Aortic smooth muscle cell (primary cell): ENCODE measurements at places on chromosomes 13 and 19. TPM values are rescaled to one million over a fixed set of nuclear protein-coding genes. Genes with fewer than 3 reads are reported as not detected.

The PEAK3 gene
- total RNA-seq, result not detected in 2 replicates

The VSIG10L gene
- total RNA-seq, result 0.25 and 0.26 TPM in 2 replicates

The CADM4 gene
- 0.68 and 1.1 TPM in 2 replicates for total RNA-seq

The KLK14 gene
- total RNA-seq, result not detected in 2 replicates

The SIGLEC10 gene
- not detected in 2 replicates for total RNA-seq

The LYL1 gene
- 0.87 and 1.1 TPM in 2 replicates for total RNA-seq

The PRTN3 gene
- total RNA-seq, result not detected in 2 replicates

The HCST gene
- total RNA-seq, result 0.79 and 1.2 TPM in 2 replicates
